MCF 10A (cell line): ENCODE measurements at places on chromosomes 11 and 22.
A peak's percentile ranks its signal among the peaks of the same experiment; 100 is the strongest.

DNA sequence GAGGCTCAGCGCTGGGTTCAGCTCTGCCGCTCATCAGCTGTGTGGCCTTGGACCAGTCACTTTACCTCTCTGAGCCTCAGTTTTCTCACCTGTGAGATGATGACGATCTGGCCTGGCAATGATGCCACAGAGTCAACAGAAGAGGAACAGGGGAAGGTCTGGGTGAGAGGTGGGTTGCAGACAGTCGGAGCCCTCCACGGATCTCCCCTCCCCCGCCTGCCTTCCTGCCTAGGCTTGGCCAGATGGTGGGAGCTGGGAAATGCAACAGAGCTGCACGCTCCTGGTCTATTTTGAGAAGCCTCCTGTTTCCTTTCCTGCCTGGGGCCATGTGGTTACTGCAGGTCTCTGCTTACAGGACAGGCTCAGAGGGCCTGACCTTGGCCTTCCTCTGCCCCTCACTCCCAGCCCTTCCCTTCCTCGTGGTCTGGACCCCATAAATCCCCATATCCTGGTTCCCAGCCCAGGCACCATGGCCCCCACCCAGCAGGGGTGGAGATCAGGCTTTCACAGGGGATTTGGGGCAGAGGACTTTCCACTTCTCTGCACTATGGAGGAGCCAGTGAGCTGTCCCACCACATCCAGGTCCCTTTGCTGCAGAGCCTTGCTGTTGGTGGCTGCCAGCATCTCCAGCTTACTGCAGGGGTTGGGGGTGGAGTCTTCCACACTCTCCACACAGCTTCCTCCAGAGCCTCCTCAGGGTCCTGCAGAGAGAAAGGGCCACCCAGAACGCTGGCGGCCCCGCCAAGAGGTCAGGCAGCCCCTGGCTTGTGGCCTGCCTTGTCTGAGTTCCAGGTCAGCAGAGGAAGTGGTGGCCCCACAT is 46.9 kb downstream of the C11orf96 start:
- no peak for DNase-seq

DNA sequence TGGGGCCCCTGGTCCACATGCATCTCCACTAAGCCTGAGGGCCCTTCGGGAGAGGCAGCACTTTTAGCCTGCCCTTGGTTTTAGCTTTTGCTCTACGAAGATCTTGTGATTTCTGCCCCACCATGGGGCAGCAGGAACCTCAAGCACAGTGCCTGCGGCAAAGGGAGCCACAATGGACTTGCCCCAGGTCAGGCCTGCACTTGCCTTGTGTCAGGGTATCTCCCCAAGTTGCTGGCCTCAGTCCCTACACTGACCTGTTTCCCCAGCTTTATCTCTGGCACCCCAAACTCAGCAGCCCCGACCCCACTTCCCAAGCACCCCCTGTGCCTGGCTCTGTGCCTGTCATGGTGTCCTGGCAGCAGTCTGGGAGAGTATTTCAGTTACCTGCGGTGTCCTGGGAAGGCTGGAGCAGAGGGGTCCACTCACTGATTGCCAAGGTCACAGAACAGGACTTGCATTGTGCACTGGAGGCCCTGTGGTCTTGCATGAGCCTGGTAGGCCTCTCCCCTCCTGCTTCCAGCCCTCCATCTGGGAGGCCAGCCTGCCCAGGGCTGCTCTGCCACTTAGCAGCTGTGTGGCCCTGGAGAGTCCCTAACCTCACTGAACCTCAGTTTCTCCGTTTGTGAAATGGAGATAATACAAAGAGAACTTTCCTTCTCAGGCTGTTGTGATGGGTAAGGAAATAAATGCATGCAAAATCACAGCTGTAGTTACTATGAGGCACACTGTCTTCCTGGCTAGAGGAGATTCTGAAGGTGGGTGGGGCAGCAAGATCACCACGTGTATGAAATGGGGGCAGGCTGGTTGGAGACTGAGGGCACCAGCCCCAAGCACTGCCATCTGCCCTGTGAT is 3.6 kb upstream of the AIFM3 start:
- DNase-seq: no peak

DNA sequence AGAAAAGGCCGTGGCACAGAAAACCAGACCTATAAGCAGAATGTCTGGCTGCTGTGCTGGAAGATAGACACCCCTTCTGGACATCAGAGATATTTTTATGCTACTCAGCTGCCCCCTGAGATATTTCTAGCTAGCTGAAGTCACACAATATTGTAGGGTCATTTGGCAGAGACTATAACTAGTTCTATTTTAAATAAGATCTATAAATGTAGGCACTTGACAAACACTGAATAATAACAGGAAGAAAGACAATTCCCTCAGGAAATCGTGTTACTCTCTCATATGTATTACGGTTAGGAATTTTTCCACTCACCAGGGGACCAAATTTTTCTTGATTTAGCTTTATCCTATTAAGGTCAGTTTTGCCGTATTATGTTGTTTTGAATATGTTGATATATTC is 845.4 kb downstream of the OPCML start:
- no peak for DNase-seq

- no peak for DNase-seq
Measured at GRCh38 chr22:32776802-32777201, 24.7 kb upstream of the TIMP3 start.

DNA sequence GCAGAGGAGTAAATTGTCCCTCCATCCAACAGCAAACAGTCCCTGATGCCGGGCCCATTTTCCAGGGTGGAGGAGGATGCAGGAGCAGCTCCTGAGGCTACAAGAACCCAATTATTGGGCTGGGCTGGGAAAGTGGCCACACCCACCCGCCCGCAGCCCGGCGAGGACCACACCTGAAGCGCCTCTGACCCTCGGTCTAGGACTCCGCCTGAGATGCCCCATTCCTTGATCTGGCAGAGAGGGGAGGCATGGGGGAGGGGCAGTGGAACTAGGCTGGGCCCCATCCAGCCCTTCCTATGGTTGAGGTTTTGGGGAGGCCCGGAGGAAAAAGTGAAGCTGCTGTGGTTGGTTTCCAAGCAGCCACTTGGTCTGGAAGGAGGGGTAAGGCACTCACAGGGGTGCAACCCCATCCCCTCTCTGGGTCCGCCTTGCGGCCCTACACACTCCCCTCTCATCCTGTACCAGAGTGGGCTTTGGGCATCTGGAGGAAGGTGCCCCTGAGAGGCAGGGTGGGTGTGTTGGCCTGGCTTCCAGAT is 2.4 kb upstream of the LGALS1 start:
- no peak for DNase-seq

DNA sequence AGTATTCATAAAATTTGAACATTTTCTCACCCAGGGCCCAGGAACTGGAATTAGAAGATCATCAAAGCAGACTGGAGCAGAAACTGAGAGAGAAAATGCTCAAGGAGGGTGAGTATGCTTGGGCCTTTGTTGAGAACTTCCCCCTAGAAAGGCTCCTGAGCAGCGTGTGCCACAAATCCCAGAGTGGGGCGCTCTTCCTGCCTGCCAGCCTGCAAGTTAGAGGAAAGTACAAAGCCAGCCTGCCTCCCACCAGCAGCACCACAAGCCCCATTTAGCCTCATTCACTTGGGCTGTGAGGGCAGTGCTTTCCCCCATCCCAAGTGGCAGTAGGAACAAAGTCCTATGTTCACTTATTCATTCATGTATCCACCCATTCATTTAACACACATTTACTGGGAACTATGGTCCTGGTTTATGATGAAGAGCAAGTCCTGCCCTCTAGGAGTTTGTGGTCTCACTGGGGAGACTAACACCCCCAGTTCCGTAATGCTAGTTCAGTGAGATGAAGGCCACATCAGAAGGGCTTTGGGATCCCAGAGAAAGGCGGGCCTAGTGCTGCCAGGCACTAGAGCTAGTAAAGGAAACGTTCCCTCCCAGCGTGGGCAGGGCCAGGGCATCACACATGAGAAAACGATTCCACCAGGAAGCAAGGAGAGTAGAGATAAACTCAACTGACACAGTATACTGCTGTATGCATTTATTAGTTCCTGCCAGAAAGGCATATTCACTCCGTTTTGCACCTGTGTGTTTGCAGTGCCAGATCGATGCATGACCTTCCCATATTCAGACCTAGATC is 22.4 kb upstream of the PARVA start:
- no peak for DNase-seq

GRCh38 chr22:32473388-32473952 is 1.1 kb upstream of the FBXO7 start:
- DNase-seq: peak; percentile 46

DNA sequence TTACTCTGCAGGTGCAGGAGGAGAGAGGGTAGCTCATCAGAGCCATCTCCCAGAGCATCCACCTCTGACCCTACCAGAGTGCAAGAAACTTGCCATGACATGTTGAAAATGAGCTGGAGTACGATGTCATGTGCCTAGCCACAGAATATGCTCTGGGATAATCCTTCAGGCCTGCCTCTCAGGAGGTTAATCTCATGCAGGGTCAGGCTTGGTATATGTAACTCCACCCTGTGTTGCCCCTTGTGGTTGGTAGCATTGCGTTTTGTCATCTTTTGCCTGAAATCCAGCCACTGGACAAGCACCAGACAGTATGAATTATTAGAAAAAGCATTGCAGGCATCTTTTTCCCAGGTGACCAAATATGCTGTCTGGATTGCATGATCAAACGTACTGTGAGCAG is 36.2 kb downstream of the CNTF start:
- peak; percentile 36 for DNase-seq

DNA sequence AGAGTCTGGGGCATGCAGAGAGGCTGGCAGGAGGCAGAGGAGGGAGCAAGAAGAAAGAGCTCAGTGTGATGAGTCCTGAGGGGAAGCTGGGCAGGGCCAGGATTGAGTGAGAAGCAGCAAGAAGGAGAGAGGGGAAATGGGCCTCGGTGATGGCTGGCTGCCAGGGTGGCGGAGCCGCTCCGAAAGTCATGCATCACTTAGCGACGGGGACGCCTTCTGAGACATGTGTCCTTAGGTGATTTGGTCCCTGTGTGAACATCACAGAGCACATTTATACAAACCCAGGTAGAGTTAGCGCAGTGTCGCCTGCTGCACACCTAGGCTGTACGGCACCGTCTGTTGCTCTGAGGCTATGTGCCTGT is 15.1 kb downstream of the TBC1D22A start:
- no peak for DNase-seq
